Ascending aorta (tissue), 2 donors: ENCODE measurements at places on chromosomes 7 and 10. TPM values are rescaled to one million over a fixed set of nuclear protein-coding genes. Genes with fewer than 3 reads are reported as not detected.

PLEKHS1 gene
- not detected for total RNA-seq

NPTX2 gene
- total RNA-seq: 44.2 TPM

DNA sequence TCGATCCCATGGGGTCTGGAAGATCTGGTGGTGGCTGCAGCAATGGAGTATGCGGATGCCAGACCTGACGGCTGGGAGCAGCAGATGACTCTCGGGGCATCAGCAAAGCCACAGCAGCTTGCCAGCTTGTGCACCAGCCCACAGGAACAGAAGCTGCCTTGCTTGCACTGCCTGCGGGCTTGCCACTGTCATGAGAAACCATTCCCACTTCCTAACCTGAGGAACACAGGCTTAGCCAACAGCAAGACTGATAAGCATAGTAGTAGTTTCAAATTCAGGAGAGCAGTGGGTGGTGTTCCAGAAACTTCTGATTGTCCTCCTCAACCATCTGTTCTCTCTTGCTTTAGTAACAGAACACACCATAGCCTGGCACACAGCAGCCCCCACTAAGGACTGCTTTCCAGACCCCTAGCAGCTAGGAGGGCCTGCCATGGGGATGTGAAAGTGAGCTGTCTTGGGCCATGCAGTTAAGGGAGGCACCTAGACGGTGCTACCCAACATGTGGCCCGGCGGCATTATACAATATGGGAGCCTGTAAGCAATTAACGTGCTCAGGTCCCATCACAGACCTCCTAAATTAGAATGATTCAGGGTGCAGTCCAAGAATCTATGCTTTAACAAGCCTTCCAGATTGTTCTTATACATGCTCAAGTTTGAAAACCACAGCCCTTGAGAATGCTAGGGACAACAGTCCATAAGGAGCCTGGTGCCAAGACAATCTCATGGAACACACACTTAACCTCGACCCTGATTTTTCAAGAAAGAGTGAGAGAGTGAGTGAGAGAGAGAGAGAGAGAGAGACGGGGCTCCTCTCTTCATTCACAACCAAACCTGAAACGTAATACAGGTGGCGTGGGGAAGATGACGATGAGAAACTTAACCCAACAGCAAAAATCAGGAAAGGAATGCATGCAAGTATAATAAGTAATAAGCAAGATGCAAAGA is 7.1 kb downstream of the ANXA11 start:
- no peak overlapping the region for H3K4me3 ChIP-seq
- H3K36me3 ChIP-seq: no peaks in the 10 kb centered on the region
- peak overlapping the region; percentile 97 for H3K27ac ChIP-seq
- H3K4me1 ChIP-seq: peaks cover 5% of the 10 kb centered on the region
- DNase-seq: no peak

DNA sequence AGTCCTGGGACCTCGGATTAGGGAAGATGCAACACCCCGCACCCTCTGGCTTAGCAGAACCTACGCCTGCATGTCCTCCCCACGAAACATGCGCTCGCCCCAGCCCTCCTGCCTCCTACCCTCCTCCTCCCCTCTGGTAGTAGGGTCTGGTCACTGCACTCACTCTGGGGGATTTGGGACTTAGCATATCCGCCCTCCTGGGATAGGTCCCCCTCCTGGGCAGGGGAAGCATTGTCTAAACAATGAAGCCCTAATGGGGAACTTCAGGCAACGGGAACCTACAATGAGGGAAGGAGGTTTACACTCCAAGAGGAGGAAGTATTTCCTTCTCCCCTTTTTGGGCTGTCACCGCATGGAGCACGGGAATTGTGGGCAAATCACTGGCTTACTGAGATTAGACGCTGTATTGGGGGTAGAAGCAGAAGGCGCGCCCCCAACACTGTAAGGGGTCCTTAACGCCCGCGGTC is 892 bp downstream of the CRHR2 start:
- H3K4me3 ChIP-seq: peak overlapping the region; percentile 54
- no peaks in the 10 kb centered on the region for H3K36me3 ChIP-seq
- no peak for DNase-seq
- peaks cover 9% of the 10 kb centered on the region for H3K27me3 ChIP-seq
- peaks cover 7% of the 10 kb centered on the region for H3K4me1 ChIP-seq

GRCh38 chr10:48801001-48801421 is 116.3 kb downstream of the WDFY4 start:
- no peaks in the 10 kb centered on the region for H3K36me3 ChIP-seq
- no peak overlapping the region for H3K4me3 ChIP-seq
- no peaks in the 10 kb centered on the region for H3K27me3 ChIP-seq

DNA sequence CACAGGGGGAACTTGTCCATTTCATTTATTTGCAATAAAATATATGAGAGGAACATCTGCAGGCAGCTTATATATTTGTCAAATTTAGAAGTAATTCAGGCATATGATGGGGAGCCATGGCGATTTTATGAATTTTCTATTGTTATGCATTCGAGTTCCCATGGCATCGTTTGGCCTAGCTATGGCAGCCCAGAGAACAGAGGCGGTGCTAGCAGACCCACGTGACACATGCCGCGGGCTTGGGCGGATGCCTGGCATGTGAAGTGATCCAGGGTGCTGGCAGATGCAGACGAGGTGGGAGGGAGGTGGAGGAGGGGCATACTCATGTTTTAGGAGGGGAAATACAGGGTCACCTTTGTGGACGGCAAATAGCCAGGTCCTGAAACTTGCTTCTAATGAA is 560.0 kb upstream of the GALNT17 start:
- H3K4me3 ChIP-seq: no peak overlapping the region
- H3K27ac ChIP-seq: no peak overlapping the region
- no peaks in the 10 kb centered on the region for H3K4me1 ChIP-seq
- H3K36me3 ChIP-seq: no peaks in the 10 kb centered on the region
- no peaks in the 10 kb centered on the region for H3K27me3 ChIP-seq

DNA sequence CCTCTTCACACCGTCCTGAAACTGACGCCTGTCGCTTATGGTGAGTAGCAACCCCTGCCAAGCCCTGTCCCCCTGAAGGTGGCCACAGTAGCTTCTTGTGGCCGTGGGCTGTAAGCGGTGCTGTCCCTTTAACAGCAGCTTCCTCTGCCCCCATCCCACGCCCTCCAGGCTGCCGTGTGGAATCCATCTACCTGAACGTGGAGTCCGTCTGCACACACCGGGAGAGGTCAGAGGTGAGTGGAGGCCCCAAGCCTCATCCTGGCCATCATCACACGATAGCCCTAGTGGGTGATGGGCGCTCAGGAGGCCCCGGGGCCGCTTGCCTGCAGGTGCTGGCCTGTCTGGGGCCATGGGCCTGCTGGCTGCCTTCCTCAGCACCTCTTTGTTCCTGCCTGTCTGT is 21.2 kb downstream of the PFKFB3 start:
- DNase-seq: no peak
- no peaks in the 10 kb centered on the region for H3K27me3 ChIP-seq
- peaks cover 13% of the 10 kb centered on the region for H3K4me1 ChIP-seq
- H3K4me3 ChIP-seq: no peak overlapping the region

DNA sequence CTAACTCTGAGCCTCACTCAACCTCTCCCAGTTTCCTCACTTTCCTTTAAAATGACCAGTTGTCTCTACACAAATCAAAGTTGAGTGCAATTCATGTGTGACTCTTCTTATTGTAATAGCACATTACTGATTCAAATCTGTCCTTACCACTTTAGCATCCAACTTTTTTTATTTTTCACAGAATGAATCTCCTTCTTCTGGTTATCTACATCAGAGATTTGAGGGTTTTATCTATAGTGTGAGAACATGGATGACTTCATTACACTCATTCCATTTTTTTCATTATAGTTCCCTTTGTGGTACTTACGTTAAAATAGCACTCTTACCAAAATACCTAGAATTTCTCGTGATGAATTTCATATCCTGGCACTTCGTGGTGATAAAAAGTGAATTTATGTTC is 43.3 kb downstream of the RTKN2 start:
- H3K4me3 ChIP-seq: no peak overlapping the region
- no peak overlapping the region for H3K27ac ChIP-seq
- DNase-seq: no peak
- no peaks in the 10 kb centered on the region for H3K27me3 ChIP-seq
- no peaks in the 10 kb centered on the region for H3K4me1 ChIP-seq

GIMAP8 gene
- 28.3 TPM for total RNA-seq

DNA sequence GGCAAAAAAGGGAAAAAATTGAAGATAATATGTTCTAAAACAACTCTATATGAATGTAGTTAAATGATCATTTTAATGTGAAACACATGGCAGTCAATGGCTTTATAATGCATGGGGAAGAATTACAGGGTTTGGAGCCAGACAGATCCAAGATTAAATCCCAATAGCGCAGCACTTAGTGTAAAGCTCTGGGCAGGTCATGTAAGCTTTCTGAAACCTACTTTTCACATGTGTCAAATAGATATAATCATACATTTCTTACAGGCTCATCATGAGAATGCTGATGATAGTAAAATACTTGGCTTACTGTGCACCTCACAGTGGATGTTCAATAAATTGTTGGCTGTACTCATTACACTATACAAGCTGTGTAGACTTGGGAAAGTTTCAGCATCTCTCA is 48.0 kb upstream of the ZNF365 start:
- no peaks in the 10 kb centered on the region for H3K36me3 ChIP-seq
- DNase-seq: no peak
- no peaks in the 10 kb centered on the region for H3K27me3 ChIP-seq
- no peaks in the 10 kb centered on the region for H3K4me1 ChIP-seq

LSM5 gene
- 20.5 TPM for total RNA-seq

FOXI2 gene
- total RNA-seq: not detected

- no peaks in the 10 kb centered on the region for H3K36me3 ChIP-seq
- H3K4me3 ChIP-seq: no peak overlapping the region
- no peak for DNase-seq
- H3K27ac ChIP-seq: no peak overlapping the region
Observed at GRCh38 chr7:124171068-124171467, 138.2 kb upstream of the TMEM229A start.

GRCh38 chr7:114802632-114803031 is 119.3 kb upstream of the MDFIC start:
- H3K4me1 ChIP-seq: no peaks in the 10 kb centered on the region
- H3K36me3 ChIP-seq: no peaks in the 10 kb centered on the region
- no peak overlapping the region for H3K27ac ChIP-seq

GRCh38 chr10:3760083-3760482 is 24.9 kb downstream of the KLF6 start:
- H3K4me3 ChIP-seq: no peak overlapping the region
- H3K36me3 ChIP-seq: no peaks in the 10 kb centered on the region
- no peaks in the 10 kb centered on the region for H3K27me3 ChIP-seq
- H3K4me1 ChIP-seq: peaks cover 6% of the 10 kb centered on the region

- H3K27ac ChIP-seq: no peak overlapping the region
- no peaks in the 10 kb centered on the region for H3K36me3 ChIP-seq
- H3K4me3 ChIP-seq: peak overlapping the region; percentile 18
- no peak for DNase-seq
Observed at GRCh38 chr7:101173752-101174244, 6.3 kb downstream of the NAT16 start.

DYNC1I1 gene
- 13.2 TPM for total RNA-seq

DNA sequence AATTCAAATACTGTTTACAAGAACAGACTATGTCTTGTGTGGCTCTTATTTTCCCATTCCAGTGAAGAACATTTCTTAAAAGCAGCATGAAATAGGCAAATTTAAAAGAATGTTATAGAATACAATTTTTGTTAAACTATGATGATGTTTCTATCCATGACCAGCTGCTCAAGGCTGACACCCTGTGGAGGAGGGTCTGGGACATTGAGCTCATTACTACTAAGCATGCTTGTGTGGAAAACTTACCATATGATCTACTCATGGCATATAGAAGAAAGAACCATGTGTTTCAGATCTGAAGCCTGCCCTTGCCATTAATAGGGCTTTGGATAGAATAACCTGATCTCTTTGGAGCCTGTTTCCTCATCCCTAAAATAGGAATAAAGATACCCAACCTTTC is 125.0 kb downstream of the FOXP2 start:
- H3K36me3 ChIP-seq: no peaks in the 10 kb centered on the region
- no peak for DNase-seq
- H3K4me3 ChIP-seq: no peak overlapping the region

DNA sequence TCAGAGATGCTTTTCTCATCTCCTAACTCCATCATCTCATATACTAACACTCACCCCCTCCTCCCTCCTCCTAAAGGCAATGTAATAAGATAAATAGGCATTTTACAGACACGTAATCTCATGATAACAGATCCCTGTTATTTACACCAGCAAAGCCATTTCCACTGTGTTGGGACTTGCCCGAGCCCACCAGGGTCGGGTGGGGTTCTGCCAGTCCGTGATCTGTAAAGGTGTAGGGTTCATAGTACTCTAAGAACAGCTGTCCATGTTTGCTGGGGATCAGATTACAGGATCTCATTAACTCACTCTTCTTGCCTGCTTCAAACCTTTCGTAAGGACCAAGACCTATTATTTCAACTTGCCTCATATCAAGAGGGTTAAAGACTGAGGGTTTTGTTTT is 172.4 kb downstream of the FZD1 start:
- H3K36me3 ChIP-seq: no peaks in the 10 kb centered on the region
- no peaks in the 10 kb centered on the region for H3K4me1 ChIP-seq
- no peaks in the 10 kb centered on the region for H3K27me3 ChIP-seq
- no peak overlapping the region for H3K4me3 ChIP-seq

DNA sequence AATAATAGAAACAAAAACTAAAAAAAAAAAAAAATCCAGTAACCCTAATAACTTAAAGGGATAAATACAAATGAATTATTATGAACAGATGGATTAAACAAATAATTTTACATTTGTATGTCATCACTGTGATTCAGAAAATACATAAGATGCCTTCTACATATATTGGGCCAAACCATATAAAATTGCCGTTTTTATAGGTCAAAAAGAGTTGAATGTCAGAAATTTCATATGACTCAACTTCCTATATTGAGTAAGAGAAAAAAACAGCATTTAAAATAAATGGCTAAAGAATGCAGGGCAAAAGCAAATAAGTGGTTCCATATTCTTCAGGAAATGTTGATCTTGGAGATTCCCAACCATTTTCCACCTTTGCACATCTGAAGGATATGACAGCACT is 9.4 kb downstream of the SLC35B4 start:
- no peaks in the 10 kb centered on the region for H3K27me3 ChIP-seq
- no peak overlapping the region for H3K27ac ChIP-seq
- peaks cover 29% of the 10 kb centered on the region for H3K36me3 ChIP-seq
- no peak for DNase-seq

PLAC9 gene
- 221 TPM for total RNA-seq

DNA sequence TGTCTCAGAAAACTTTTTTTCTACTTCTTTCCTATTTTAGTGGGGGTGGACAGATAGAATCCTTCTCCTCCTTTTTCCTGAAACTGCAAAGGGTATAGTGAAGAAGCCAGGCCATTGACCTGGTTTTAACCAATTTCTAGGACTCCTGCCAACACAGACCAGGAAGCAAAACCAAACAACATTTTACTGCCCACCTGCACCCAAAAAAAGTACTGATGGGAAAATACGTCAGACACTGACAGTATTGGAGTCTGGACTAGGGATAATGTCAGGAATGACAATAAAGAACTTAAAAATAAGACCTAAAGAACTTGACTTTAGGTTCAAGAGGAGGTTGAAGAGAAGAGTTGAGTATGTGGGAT is 5.0 kb upstream of the STEAP4 start:
- no peak overlapping the region for H3K27ac ChIP-seq
- DNase-seq: no peak
- no peaks in the 10 kb centered on the region for H3K27me3 ChIP-seq
- no peaks in the 10 kb centered on the region for H3K4me1 ChIP-seq
- no peaks in the 10 kb centered on the region for H3K36me3 ChIP-seq

- H3K4me3 ChIP-seq: no peak overlapping the region
- H3K27ac ChIP-seq: no peak overlapping the region
- no peaks in the 10 kb centered on the region for H3K36me3 ChIP-seq
- H3K27me3 ChIP-seq: no peaks in the 10 kb centered on the region
- DNase-seq: no peak
Observed at GRCh38 chr7:148306759-148307158, 283.8 kb upstream of the C7orf33 start.

- no peak overlapping the region for H3K4me3 ChIP-seq
- no peak for DNase-seq
- H3K36me3 ChIP-seq: no peaks in the 10 kb centered on the region
Observed at GRCh38 chr7:31688996-31689395, 2.0 kb downstream of the PPP1R17 start.

BCL7B gene
- total RNA-seq: 130 TPM
